Glomerular endothelial cell (primary cell): ENCODE measurements at places on chromosomes 13 and 19.

- DNase-seq = no peak
These were observed 345.8 kb downstream of the RBM26 start for GRCh38 chr13:79060216-79060615.

DNA sequence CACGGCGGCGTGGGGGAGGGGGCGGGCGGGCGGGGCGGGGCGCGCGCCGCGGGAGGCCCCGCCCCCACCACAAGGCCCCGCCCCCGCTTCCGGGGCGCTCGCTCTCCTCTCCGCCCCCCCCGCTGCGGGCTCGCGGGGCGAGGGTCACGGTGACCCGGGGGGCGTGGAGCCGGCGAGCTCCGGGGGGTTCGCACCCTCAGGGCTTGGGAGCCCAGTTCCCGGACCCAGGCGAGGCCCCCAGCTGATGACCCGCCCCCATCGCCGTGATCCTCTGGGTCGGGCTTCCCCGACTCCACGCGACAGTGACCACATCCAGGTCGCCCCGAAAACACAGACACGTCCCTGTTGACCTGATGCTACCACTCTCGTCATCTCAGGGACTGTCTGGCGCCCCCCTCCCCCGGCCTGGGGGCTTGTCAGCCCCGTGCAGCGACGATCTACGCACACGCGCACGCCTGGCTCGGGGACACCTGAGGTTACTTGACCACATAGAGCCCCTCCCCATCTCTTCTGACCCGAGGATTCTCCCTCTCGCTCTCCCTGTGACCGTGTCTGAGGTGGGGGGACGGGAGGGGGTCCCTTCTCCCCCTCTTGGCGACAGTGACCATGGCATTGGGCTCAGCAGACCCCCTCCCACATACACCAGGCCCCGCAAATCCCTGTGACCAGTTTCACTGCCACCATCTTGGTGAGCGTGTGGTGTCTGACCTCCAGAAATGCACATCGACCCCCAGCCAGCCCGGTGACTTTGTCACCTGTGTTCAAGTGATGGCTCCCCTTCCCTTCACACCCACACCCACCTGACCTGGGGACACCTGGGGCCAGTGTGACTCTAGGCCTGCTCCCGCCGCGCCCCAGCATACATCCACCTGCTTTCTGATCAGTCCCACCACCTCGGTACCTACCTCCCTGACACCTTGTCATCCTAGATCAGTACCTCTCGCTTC lies 670 bp downstream of the MAP2K7 start:
- no peak for DNase-seq

DNA sequence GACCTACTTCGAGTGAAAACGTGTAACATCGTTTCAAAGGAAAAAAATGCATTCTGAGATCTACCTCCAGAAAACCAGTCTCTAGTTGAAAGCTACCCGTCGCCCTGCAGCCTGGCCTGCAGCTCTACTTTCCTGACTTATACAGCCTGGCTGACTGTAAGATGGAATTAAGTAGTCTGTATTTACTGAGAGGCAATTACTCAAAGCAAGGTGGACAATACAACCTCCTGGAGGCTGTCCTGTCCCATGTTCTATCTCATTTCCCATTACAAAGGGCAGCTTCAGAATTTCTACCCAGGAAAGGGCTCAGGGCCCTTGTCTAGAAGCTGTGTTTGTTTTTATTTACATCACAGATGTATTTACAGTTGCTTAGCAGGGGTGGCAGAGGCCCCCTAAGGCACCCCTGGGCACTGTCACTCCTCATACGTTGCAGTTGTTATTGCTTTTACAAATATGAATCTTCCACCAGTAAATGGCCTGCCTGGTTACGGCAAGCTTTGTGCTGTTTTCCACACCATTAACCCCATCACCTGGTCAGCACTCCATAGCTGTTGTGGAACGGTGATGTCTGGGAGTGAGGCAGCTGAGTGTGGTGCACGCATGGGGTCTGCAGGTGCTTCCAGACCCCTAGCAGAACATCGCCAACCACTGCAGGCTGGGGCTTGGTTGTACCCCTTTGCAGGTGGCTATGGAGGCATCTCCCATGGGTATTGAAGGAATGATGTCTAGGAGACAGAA lies 46.3 kb upstream of the MTIF3 start:
- DNase-seq = no peak

DNA sequence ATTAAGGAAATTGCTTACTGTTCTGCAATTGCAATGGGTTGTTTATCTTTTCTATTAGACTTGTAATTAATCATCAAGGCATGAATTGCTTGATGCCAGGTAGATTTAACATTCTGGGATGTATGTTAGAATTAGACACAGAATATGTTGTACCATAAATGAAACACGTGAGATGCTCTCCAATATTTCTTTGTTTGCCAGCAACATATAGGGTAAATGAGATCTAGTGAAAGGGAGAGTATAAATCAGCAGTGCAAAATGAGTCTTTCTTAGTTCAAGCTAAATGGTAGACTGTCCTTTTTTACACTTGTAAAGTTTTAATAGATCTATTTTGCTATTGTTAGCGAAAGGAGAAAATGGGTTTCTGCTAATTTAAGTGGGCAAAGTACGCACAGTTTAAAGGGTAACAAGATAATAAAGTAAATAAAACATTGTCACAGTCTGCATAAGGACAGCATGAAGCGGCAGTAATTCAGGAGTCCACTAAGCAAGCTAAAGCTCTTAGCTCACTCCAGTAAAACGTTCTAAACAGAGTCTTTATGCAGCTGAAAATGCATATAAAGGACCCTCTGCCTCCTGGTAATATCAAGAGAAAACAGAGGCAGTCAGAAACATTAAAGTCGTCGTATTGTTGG lies 1137.1 kb downstream of the OLFM4 start:
- no peak for DNase-seq

DNA sequence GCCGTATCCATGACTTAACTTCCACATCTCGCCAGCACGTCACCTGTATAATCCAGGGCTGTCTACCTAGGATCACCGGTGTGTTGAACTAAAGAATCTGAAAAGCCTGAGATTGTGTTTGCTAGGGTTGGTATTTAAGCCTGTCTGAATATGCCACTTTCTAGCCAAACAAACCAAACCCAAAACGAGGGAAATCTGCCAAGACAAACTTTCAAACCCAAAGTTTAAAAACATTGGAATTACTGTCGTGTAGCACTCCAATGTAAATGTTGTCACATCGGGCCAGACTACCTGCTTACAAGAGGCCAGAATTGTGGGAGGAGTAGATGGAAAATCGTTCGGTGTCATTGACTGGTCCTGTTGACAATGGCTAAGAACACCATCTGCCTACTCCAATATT lies 747.8 kb downstream of the EFNB2 start:
- DNase-seq = no peak

GRCh38 chr19:18393836-18394235 lies 3.6 kb downstream of the LRRC25 start:
- DNase-seq = no peak

- no peak for DNase-seq
These were observed 63.9 kb upstream of the MCF2L start for GRCh38 chr13:112905086-112905485.

- no peak for DNase-seq
These were observed 5.0 kb downstream of the ELAVL3 start for GRCh38 chr19:11475861-11476260.

GRCh38 chr19:23482829-23483228 lies 87.6 kb upstream of the ZNF91 start:
- DNase-seq = no peak
